ENCODE measurements at places on chromosomes 12 and 14.
A peak's percentile ranks its signal among the peaks of the same experiment; 100 is the strongest.

- no peak for DNase-seq
Observed at GRCh38 chr14:97747316-97747715, 950.1 kb downstream of the VRK1 start.

GRCh38 chr12:40106655-40107054 is 774 bp upstream of the SLC2A13 start:
- DNase-seq, result no peak

GRCh38 chr14:50778721-50779483 is 52.1 kb downstream of the NIN start:
- DNase-seq, result no peak

- DNase-seq, result no peak
Observed at GRCh38 chr12:48514728-48515127, 10.7 kb upstream of the OR8S1 start.

DNA sequence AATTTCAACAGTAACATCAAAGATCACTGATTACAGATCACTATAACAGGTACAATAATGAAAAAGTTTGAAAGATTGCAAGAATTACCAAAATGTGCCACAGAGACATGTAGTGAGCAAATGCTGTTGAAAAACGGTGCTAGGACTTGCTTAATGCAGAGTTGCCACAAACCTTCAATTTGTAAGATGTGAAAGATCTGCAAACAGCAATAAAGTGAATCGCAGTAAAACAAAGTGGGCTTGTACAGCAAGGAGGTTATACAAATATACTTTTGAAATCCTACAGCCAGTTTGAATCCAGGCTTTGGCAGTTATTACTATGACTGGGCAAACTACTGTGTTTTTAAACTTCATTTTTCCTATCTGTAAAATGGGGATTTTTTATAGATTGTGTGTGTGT is 1.0 kb upstream of the PLEKHA5 start:
- no peak for DNase-seq

- no peak for DNase-seq
Observed at GRCh38 chr12:1464925-1465324, 129.5 kb downstream of the FBXL14 start.

- DNase-seq, result no peak
Observed at GRCh38 chr14:34075042-34075744, 124.3 kb upstream of the EGLN3 start.

DNA sequence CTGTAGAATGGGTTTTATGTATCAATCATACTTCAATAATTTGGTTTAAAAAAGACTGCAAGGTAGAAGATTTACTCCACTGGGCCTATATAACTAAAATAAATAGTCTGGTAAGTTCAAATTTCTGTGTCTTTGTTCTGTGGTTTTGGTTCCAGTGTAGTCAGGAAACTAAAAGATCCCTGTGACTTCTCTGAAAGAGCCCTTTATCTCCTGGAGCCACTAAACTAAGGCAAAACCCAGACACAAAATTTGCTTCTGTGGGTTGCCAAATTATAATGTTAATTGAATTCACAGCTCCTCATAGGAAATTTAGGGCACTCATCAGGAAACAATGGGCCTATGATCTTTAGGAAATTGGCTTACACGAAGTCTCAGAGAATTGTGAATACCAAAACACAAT is 1038.4 kb downstream of the GALC start:
- DNase-seq, result no peak

DNA sequence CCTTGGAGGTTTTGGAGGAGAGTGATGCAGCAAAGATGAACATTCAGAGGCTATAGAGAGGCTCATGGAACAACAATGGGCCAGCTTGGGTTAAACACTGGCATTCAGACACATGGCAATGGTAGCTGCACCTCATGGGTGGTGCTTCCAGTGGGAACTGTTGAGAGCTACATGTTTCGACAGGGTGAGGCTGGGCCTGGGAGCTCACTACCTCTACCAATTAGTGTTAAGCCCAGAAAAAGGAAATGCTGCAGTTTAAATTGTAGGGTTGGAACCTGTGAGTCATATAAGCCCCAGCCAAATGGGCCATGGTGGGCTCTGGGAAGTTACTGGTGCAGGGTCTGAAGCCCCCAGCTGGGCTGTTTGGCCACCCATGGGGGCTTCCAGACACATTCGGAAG is 279.7 kb downstream of the ZFP36L1 start:
- DNase-seq, result no peak

GRCh38 chr12:6845395-6845794 is 4.7 kb downstream of the GNB3 start:
- DNase-seq, result peak; percentile 71

- DNase-seq, result no peak
Observed at GRCh38 chr12:107511292-107511691, 174.3 kb upstream of the PWP1 start.

DNA sequence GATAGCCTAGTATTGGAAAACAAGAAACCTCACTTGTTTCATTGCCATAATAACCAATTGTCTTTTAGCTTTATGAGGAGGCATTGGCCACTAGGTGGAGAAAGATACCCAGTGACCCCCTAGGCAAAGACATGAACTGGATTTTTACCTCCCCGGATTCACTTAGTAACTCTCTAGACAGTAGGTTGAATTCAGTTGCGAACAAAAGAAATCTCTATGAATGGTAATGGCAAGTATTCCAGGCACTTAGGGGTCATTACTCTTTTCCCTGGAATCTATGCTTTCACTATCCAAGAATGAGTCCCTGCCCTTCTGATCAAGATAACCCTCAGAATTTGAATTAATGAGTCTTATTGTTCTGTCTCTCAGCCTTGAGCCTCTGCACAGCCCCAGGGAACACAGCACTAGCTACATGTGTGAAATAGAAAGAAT is 29.5 kb upstream of the RHOJ start:
- DNase-seq, result no peak

GRCh38 chr12:122875590-122876220 is 20.2 kb downstream of the VPS37B start:
- no peak for DNase-seq

- DNase-seq, result no peak
Observed at GRCh38 chr12:57767305-57767698, 424 bp upstream of the CYP27B1 start.

DNA sequence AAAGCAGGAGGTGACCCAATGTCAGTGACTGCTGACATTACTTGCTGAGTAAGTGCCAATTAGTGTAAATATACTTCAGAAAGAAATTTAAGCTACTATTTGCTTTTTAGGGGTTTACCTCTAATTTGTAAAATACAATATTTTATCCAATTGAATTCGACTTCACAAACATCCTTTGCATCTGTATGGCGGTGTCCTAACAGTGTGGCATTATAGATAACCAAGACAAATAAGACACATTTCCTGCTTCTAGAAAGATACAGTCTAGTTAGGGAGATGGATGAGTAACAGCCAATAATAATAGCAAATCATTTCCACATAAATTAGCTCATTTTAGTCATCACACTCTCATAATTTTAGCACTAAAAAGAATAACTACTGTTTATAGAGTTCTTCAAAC is 196.5 kb downstream of the AKAP6 start:
- DNase-seq, result no peak

DNA sequence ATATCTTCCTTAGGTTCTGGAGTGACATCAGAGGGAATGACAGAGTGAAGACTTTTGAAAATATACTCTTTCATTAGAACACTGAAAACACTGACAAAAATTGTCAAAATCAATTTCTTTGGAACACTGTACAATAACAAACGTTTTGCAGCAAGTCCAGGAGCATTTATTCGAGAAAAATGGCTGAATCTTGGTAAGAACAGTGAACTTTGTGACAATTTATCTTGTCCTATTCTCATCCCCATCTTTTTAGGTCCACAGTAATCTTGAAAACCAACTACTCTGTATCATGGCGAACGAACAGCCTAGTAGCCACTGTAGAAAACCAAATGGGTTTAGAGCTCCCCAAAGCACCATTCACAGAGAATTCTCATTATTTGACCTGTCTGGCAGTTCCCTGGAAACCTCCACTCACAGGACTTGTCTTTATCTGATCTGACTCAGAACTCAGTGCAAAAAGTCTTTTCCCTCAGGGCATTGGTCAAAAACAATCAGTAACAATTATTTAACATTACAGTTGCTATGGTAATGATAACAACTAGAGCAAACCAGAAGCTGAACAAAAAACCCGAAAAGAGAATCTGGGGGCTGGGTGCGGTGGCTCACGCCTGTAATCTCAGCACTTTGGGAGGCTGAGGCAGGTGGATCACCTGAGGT is 20.3 kb upstream of the PPP2R5E start:
- no peak for DNase-seq

DNA sequence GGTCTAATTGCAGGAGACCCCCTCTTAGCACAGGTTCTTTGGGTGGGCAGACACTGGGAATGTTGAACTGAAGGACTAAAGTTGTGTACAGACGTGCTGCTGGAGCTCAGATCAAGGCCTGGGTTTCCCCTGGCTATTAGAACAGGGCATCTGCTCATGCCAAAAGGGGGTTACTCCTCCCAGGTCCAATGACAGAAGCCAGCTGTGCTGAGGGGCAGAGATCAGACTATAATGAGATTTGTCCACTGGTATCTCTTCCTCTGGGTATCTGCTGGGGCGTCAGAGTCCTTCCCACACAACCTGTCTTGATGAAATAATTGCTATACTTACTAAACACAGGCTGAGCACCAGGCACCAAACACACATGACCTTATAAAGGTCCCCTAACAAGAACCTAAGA is 42.6 kb downstream of the LTBP2 start:
- DNase-seq, result peak; percentile 27

DNA sequence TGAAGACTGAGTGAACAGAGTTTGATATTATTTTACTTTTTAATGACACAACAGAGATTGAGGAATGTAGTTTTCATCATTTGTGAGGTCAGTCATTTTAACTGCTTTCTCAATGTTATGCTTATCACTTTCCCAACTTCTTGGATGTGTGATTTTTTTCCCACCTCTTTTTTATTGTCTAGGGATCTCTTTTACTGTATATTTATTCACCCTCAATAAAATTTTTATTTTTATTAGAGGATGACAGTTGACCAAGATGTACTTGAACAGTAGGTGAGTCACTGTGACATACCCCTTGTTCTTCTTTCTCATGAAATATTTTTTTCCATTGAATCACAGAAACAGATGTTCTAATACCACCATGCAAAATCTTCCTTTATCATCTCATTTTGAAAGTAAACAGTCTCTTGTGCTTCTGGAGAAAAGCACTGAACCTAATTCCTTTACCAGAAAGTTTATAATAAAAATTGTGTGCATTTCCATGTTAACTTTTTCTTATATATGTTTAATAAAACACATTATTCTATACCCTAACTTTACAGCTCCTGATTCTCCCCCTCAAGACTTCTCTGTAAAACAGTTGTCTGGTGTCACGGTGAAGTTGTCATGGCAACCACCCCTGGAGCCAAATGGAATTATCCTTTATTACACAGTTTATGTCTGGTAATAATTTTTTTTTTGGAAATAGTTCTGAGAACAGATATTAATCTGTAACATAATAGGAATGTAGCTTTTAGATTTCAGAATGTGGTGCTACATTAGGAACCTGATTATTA is 65.9 kb downstream of the PTPRQ start:
- DNase-seq, result no peak

GRCh38 chr14:103925316-103925715 is 2.9 kb upstream of the TDRD9 start:
- no peak for DNase-seq

GRCh38 chr12:101713059-101713682 is 15.7 kb downstream of the CHPT1 start:
- no peak for DNase-seq

DNA sequence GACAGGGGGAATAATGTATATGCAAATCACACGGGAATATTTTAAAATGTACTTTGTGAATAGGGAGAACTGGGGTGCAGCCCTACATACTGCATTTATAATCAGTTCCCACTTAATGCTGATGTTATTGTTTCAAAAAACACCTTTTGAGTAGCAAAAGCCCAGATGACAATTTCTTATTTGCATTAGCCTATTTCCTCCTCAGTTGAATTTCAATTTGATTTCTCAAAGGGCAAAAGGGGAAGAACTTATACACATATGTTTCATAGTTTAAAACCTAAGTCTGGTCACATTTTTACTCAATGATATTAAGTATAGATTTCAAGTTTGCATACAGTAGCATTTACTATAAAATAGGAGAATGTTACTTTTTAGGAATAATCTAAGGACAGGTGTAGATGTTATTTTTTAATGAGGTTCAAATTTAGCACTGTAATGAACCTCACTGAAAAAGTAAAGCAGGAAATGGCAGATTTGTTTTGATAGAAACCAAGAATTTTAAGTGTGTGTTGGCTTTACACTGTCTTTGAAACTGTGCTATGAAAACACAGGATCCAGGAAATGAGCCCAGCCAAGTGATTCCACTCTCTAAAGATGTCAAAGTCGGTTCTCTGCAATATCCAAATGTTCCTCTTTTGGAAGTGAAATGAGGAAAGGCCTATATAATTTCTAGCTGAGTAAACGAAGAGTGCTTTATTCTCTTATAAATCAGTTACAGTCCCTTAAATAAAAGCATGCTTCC is 367.4 kb downstream of the BTG1 start:
- no peak for DNase-seq

DNA sequence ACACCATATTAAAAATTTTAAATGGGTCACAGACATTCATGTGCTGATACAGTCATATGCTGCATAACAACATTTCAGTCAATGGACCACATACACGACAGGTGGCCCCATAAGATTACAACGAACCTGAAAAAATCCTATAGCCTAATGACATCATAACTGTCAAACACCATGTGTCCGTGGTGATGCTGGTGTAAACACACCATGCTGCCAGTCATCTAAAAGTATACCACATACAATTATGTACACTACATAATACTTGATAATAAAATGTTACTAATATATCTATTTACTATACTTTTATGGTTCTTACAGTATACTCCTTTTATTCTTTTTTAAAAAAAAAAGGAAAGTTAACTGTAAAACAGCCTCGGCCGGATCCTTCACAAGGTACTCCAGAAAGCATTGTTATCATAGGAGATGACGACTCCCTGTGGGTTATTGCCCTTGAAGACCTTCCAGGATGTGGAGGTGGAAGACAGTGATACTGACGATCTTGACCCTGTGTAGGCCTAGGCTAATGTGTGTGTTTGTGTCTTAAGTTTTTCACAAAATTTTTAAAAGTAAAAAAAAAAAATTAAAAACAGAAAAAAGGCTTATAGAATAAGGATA is 5.0 kb upstream of the TDG start:
- DNase-seq, result no peak

- no peak for DNase-seq
Observed at GRCh38 chr14:93984987-93985410, 8.6 kb upstream of the ASB2 start.

DNA sequence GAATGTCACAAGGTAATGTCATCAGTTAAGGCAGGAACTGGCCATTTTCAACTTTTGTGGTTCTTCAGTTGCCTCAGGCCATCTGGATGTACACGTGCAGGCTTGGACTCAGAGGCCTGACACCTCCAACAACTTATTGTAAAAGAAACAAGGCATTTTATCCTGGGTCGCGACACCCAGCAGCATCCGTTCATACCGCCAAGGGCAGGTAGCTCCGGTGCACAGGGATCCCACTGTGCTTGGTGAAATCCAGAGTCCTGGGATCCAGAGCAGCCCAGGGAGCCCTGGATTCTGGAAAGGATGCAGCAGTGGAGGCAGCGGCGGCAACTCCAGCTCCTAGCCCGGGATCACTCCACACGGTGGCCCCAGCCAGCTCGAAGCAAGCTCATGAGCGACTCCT is 380.9 kb upstream of the STXBP6 start:
- DNase-seq, result no peak

All from spleen (tissue), 13 donors.